ENCODE measurements at places on chromosomes 11 and 22.

- DNase-seq: no peak
These were observed at the start of gene CARD10 for GRCh38 chr22:37519268-37520195. TSS of gene CARD10 (minus strand) at chr22:37519415. CDS start at chr22:37519200, 215 bp downstream.

DNA sequence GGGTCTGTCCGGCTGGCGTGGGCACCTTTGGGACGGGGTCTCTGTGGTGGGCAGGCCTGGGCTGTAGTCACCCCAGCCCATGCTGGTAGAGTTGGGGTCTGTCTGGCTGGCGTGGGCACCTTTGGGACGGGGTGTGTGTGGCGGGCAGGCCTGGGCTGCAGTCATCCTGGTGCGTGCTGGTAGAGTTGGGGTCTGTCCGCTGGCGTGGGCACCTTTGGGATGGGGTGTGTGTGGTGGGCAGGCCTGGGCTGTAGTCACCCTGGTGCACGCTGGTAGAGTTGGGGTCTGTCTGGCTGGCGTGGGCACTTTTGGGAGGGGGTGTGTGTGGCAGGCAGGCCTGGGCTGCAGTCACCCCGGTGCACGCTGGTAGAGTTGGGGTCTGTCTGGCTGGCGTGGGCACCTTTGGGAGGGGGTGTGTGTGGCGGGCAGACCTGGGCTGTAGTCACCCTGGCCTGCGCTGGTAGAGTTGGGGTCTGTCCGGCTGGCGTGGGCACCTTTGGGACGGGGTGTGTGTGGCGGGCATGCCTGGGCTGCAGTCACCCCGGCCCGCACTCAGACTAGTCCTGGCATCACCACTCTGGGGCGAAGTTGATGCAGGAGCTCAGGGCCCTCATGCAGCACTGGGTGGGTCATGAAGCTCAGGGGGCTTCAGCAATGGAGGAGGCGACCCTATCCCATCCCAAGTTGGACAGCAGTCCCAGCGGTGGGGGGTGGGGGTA, 19.3 kb downstream of the PRR33 start:
- no peak for DNase-seq

GRCh38 chr11:104106136-104106754, 57.7 kb downstream of the PDGFD start:
- DNase-seq: no peak

GRCh38 chr11:76903325-76903724, 42.6 kb downstream of the ACER3 start:
- peak; percentile 29 for DNase-seq

GRCh38 chr11:25593221-25593620, 738.7 kb upstream of the ANO3 start:
- no peak for DNase-seq

GRCh38 chr22:48860557-48860956, 967.1 kb downstream of the BRD1 start:
- DNase-seq: no peak

- DNase-seq: peak; percentile 62
These were observed 8.7 kb downstream of the SPTBN2 start for GRCh38 chr11:66720223-66720898.

DNA sequence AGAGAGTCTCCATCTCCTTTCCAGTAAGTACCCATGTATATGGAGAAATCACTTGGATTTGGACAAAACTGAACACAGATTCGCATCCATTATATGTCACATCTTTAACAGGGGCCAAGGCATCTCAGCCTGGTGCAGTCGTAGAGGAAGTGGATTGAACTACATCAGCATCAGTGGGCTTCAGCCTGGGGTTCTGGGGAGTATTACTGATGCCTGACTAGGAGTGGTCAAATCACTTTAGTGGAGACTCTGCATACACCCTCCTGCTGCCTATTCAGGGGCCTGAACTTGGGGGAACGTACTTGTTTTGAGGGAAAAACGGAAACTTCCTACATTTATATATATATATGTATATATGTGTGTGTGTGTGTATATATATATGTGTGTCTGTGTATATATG, 72.8 kb downstream of the GAB4 start:
- no peak for DNase-seq

DNA sequence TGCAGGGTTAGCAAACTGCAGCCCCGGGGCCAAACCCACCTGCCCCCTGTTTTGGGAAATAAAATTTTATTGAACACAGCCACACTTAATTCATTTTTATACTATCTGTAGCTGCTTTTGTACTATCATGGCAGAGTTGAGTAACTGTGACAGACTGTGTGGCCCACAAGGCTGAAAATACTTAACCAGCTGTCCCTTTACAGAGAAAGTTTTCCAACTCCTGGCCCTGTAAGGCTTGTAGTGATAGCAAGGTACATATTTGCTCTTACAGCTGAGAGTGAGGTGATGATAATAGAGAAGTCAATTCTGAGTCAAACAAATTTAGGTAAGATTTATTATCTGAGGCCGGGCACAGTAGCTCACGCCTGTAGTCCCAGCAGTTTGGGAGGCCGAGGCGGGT, 87.4 kb upstream of the SLC6A5 start:
- DNase-seq: no peak

- DNase-seq: no peak
These were observed 363.7 kb downstream of the NXPE2 start for GRCh38 chr11:115042002-115042401.

GRCh38 chr11:19827399-19828135, 114.9 kb downstream of the NAV2 start:
- no peak for DNase-seq

GRCh38 chr11:12473381-12473780, 96.0 kb downstream of the PARVA start:
- DNase-seq: no peak

DNA sequence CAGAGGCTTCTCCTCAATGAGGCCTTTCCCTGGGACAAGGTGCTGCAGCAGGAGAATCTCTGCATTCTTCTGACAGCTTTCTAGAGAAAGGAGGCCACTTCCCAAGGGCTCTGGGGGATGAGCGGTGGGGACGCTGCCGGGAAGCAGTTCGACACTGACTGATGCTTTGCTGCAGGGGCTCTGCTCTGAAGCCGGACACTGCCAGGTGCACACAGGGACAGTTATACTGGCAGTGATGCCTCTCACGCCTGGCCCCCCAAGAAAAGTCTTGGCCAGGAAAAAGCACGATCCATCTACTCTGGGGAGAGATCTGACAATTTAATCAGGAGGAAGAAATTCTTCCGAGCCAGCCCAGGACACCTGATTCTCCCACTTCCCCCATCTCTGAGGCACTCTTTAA, 456.9 kb downstream of the OPCML start:
- DNase-seq: no peak

DNA sequence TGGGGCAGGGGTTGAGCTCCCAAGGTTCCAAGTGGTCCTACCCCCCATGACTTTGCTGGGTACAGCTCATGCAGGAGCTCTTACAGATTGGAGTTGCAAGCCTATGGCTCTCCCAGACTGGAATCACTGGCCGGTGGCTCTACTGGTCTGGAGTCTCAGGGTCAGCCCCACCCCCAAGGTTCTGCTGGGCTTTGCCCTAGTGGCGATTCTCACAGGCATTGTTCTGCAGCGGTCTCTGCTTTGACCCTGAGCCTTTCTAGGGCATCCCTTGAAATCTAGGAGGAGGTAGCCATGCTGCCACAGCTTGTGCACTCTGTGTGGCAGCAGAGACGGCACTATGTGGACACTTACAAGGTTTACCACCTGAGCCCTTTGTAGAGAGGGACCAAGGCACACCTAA, 49.3 kb upstream of the HMGXB4 start:
- DNase-seq: no peak

DNA sequence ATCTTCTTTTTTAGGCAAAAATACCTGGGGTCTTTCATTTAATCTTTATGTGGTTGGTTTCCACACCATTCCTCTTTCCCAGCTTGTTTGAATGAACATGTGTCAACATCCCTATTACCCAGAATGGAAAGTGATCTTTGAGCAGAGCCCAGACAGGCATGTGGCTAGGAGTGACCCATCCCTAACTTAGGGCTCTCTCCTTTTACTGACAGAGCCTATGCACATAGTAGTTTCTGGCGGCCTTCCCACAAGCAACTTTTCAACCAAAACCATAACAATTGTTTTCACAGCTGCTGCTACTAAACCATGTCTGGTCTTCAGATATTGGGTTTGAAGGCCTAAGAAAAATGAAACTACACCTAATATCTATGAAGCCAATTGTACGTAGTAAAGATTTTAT, 107.5 kb downstream of the TENM4 start:
- no peak for DNase-seq

GRCh38 chr11:20360650-20361049, 2.9 kb upstream of the HTATIP2 start:
- DNase-seq: no peak

DNA sequence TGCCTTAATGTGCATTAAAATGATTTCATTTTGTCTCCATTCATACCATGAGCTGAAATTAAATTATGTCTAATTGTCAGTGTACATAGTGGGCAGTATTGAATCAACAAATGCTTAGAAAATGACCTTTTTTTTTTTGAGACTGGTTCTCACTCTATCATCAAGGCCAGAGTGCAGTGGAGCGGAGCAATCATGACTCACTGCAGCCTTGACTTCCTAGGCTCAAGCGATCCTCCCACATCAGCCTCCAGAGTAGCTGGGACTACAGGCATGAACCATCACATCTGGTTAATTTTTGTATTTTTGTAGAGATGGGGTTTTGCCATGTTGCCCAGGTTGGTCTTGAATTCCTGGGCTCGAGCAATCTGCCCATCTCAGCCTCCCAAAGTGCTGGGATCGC, 117.0 kb upstream of the BLID start:
- no peak for DNase-seq

DNA sequence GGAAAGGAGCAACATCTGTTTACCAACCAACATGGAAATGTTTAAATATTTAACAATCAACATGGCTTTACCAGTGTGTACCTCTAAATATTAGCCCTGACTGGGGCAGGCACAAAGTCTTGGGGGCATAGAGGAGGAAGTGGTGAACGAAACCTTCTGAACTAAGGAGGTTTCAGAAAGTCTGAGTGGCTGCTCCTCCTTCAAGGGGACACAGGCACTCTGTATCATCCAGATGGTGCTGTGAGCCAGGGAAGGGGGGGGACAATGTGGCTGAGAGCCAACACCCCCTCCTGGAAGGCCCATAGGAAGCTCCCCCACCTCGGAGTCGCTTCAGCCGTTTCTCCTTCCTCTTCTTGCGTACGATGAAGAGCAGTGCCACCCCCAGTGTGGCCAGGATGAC, 107.7 kb downstream of the CEP164 start:
- DNase-seq: no peak

DNA sequence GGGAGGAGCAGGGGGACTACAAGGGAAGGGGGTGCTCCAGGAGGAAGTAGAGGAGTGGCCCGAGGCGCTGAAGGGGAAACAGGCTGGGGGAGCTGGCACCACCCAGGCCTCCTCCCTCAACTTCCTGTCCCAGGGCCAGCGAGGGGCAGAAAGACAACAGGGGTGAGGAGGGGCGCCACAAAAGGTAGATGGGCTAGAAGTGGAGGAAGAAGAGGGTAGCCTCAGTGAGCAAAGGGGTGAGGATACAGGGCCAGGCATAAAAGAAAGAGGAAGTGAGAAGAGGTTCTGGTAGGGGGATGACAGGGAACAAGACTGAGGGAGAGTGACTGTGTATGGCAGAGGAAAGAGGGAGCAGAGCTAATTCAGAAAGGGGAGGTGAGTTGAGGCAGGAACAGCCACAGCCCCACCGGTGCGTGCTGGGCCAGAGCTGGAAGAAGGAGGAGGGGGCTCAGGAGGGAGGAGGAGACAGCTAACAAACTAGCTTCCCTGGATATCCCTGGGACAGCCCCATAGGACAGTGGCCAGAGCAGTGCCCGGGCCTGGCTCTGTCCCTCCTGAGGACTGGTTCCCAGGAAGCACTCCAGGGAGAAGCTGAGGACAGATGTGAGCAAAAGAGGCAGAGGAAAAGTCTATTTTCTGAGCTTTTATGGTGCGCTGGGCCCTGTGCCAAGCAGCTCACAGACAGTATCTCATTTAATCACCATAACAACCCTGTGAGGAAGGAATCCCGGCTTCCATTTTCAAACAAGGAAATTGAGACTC, 8.5 kb downstream of the DCHS1 start:
- DNase-seq: no peak

GRCh38 chr11:79108851-79109250, 332.0 kb downstream of the TENM4 start:
- no peak for DNase-seq

GRCh38 chr11:128336203-128336602, 251.2 kb downstream of the ETS1 start:
- no peak for DNase-seq

- DNase-seq: no peak
These were observed 9.9 kb downstream of the SYT9 start for GRCh38 chr11:7261578-7261977.

DNA sequence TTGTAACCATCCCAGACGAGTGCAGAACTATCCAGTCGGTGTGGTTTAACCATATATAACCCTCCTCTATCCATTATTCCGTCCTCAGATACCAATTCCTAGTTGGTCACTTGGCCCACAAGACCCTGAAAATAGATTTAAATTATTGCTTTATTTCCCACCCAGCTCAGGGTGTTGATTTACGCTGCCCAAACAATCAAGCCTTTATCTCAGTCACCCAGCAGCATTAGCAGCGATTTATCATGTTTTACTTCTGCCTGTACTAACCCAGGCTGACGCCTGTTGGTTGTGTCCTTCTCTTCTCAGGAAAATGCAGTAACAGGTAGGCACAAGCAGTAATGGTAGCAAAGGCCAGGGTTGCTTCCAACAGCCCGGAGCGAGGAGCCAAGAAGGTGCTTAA, 81.2 kb downstream of the DSCAML1 start:
- DNase-seq: no peak

- DNase-seq: no peak
These were observed 25.9 kb downstream of the RAB6A start for GRCh38 chr11:73734993-73735392.

- peak; percentile 79 for DNase-seq
These were observed 8.0 kb upstream of the SLC43A3 start for GRCh38 chr11:57434640-57435546.

DNA sequence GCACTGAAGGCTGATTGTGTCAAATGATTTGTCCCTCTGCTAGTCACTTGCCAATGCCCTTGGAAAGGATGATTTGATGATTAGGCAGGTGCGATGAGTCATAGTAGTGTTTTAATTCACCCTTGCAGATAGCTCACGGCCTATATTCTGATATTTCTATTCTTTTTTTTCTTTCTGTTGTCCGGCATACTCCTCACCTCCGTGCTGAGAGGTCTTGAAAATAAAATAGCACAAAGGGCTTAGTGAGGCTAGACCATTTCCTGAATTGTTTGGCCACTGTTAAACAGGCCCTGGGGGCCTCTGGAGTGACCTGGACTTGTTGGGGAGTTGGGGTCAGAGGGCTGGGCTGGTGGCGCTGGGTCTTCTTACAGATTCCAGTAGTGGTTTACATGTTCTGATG, 99.8 kb downstream of the ZBTB16 start:
- no peak for DNase-seq

DNA sequence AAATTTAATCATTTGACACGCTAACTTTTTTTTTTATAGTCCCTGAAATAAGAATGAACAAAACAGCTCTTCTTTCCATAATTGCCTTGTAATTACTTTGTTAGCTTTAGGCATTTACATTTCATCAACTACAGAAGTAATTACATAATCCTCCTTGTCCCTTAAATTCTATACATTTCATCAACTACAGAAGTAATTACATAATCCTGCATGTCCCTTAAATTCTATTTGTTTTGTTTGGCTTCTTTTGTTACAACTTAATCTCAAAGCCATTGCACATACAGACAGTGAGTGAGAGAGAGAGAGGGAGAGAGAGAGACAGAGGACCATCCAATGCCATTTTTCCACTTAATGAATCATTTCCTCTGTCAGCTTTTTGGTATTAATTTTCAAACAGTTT, 873.2 kb downstream of the METTL15 start:
- DNase-seq: no peak
